SIG-M5 (cell line): ENCODE measurements at places on chromosomes 1 and 21.

- DNase-seq: no peak
These were observed 19.9 kb upstream of the POU2F1 start for GRCh38 chr1:167200749-167201148.

GRCh38 chr1:83802023-83802422 is 196.9 kb downstream of the TTLL7 start:
- DNase-seq: no peak

DNA sequence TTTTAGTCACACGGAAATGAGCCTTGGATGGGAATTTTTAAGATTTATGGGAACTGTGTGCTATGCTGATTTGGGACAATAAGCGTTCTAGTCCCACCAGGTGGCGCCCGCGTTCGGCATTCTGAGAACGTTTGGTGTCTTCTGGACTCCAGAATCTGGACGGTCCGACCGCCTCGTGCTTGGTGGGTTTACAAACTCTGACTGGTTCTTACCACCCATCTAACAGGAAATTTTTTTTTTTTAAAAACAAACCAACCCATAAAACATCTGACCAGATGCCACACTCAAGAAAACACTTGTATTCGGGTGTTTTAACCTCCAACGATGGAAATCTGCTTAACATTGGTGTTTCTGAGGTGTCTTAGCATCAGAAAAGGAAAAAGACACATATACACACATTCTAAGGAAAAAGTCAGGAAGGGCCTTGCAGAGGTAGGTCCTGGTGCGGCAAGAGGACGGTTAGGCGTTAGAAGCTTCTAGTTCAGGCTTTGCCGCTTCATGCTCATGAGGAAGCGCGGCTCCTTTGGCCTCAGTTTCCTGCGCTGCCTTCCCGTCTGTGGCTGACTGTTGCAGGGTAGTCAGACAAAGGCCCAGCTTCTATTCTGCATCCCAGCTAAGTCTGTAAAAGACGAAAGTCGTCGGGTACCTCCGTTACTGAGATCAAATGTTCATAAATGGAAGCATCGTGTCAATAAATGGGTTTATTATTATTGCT is 814 bp upstream of the DYRK3 start:
- no peak for DNase-seq

- DNase-seq: no peak
These were observed 226.4 kb downstream of the LBR start for GRCh38 chr1:225201447-225201846.
